ENCODE measurements at places on chromosomes 2 and 18.

GRCh38 chr2:42510608-42511243 is 16.9 kb upstream of the KCNG3 start:
- DNase-seq: no peak

- DNase-seq: no peak
Measured at GRCh38 chr18:76956648-76957047, 134.3 kb downstream of the ZNF236 start.

DNA sequence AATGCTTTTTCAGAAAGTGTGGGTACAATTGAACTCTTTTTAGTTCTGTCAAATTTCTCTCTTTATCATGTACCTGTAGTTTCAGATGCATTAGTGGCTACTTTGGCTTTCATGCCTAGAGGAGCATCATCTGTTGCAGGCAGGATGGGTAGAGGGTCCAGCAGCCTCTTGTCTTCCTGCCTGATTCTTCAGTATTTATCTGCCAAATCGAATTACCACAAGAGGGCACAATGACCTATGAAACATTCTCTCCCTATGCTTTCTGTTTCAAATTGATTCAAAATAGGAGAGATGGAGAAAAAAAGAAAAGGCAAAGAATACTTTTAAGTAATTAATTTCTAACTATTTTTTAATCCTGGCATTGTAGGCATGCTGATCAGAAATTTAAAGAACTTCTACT is 477.2 kb downstream of the TRIB2 start:
- DNase-seq: no peak

DNA sequence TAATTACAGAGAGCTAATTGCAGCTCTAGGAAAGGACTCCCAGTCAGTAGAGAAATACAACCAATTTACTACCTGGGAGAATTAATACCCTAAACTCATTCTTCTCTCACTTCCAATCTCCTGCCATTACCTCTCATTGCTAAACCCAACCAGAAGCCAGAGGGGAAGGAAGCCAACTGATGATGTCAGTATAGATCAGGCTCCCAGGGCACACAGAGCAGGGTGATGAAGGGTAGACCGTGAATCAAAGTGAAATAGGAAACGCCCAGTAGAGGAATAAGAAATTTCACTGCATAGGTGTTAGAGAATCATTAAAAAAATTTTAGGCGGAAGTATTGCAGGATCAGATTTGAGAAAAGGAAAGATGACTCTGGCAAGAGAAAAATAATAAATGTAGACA is 456.8 kb upstream of the NXPH2 start:
- no peak for DNase-seq

- no peak for DNase-seq
Measured at GRCh38 chr2:239049421-239050251, 201.8 kb downstream of the TWIST2 start.

DNA sequence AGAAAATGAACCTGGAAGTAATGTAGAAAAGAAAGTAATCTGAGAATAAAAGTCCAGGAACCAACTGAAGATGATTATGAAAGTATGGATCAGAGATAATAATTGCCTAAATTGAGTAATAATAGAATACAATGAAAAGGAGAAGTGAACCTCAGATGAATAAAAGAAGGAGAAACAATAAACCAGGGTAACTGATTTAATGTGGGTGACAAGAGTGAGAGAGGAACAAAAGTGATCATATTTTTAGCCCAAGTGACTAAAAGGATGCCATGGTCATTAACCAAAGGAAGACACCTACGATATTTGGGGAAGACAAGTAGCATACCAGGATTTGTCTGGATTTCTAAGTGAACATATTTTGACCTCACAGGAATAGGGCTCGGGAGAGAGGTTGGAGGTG is 600.6 kb downstream of the RNF144A start:
- no peak for DNase-seq

DNA sequence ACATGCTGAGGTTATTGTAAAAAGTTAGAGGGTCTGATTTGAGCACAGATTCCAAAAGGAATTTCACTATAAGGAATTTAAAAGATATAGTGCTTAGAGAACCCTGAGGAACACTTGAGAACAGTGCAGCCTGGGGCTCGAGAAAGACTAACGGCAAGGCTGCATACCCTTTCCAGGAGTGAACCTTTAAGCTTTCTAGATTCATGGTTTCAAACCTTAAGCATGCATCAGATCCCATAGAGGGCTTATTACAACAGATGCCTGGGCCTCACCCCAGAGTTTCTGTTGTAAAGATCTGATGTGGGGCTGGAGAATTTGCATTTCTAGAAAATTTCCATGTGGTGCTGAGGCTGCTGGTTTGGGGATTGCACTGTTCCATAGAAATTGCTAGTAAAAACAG is 90.5 kb upstream of the IL1R2 start:
- no peak for DNase-seq

GRCh38 chr2:70717431-70718038 is 50.5 kb downstream of the ADD2 start:
- no peak for DNase-seq

GRCh38 chr2:40752796-40753195 is 300.9 kb upstream of the SLC8A1 start:
- no peak for DNase-seq

- DNase-seq: no peak
Measured at GRCh38 chr18:71995904-71996465, 548.2 kb downstream of the CBLN2 start.

DNA sequence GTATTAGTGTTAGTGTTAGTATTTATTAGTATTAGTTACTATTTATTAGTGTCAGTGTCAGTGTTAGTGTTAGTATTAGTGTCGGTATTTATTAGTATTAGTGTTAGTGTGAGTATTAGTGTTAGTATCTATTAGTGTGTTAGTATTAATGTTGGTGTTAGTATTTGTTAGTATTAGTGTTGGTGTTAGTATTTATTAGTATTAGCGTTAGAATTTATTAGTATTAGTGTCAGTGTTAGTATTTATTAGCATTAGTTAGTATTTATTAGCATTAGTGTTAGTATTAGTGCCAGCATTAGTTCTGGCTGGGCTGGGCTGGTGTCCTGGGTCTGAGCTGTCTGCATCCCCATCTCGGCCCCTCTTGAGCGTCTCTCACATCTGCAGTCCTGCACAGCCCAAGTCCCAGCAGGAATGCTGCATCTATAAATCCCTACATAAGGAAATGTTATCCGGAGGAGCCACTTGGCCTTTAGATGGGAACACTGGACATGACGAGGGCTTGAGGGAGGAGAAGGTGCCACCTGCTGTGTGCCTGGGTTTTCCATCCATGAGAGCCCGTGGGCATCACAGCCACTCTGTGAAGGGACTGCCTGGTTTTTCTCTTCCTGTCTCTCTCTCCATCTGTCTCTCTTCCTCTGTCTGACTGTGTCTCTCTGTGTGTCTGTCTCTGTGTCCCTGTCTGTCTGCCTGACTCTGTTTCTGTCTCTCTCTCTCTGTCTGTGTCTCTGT is 33.6 kb downstream of the TWIST2 start:
- no peak for DNase-seq

DNA sequence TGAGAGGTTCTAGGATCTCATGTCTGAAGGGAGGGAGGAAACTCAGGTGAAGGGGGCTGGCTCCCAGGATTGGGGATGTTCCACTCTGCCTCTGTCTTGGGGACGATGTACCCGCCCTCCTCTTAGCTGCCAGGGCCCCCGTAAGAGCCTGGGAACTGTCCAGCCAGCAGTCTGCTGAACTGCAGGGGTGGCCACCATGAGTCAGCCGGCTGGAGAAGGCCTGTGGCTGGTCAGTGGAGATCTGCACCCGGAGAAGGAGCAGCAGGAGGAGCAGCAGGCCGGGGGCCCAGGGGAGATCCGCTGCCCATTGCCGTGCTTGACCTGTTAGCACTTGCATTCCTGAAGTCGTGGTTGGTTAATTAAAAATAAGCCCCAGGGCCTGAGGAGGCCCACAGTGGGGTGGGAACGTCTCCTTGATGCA is 180.3 kb downstream of the TFCP2L1 start:
- no peak for DNase-seq

- no peak for DNase-seq
Measured at GRCh38 chr2:29239209-29239960, 124.2 kb downstream of the CLIP4 start.

- DNase-seq: no peak
Measured at GRCh38 chr2:44772669-44773378, 168.7 kb upstream of the SIX3 start.

DNA sequence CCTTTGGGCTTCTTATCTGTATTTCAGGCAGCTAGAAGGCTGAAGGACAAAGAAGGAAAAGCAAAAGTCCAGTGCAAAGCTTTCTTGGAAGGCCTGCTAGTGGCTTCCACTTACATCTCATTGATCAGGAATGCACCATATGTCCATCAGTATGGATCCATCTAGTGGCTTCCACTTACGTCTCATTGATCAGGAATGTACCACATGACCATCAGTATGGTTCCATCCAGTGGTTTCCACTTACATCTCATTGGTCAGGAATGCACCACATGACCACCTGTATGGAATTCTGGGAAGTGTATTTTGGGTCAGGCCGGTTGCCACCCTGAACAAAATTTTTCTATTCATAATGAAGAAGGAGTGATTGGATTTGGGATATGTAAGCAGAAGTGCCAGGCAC is 70.6 kb downstream of the LYPD6 start:
- no peak for DNase-seq

- no peak for DNase-seq
Measured at GRCh38 chr18:64037812-64038414, 68.0 kb downstream of the SERPINB8 start.

GRCh38 chr18:45227001-45227742 is 388.1 kb upstream of the SLC14A2 start:
- no peak for DNase-seq

GRCh38 chr2:72949045-72949444 is 31.7 kb downstream of the EMX1 start:
- DNase-seq: no peak

- no peak for DNase-seq
Measured at GRCh38 chr2:198314559-198315153, 510.3 kb downstream of the PLCL1 start.

- no peak for DNase-seq
Measured at GRCh38 chr2:215189393-215189792, 51.0 kb upstream of the ABCA12 start.

DNA sequence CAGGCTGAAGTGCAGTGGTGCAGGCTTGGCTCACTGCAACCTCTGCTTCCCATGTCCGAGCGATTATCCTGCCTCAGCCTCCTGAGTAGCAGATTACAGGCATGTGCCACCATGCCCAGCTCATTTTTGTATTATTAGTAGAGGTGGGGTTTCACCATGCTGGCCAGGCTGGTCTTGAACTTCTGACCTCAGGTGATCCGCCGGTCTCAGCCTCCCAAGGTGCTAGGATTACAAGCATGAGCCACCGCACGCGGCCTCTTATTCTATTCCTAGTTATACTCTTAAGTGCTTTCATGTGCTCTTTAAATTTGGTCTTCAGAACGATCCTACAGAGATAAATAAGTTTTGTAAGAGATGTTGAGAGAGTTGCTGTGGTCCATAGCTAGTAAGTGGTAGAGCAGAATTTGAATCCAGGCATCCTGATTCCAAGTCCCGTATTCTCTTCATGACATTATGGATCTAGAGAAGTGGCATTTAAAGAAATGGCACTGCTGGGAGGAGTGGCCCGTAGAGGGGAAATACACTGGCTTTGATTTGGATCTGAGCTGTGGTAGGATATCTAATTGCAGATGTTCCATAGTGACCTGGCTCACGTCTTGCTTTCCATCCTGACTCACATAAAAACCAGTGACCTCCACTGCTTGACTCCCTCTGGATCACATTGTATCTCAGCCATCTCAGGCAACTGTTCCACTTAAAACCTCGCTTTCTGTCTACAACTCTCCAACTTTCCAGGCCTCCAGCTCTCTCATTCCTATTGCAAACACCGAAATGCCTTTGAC is 22.8 kb upstream of the ME2 start:
- no peak for DNase-seq

DNA sequence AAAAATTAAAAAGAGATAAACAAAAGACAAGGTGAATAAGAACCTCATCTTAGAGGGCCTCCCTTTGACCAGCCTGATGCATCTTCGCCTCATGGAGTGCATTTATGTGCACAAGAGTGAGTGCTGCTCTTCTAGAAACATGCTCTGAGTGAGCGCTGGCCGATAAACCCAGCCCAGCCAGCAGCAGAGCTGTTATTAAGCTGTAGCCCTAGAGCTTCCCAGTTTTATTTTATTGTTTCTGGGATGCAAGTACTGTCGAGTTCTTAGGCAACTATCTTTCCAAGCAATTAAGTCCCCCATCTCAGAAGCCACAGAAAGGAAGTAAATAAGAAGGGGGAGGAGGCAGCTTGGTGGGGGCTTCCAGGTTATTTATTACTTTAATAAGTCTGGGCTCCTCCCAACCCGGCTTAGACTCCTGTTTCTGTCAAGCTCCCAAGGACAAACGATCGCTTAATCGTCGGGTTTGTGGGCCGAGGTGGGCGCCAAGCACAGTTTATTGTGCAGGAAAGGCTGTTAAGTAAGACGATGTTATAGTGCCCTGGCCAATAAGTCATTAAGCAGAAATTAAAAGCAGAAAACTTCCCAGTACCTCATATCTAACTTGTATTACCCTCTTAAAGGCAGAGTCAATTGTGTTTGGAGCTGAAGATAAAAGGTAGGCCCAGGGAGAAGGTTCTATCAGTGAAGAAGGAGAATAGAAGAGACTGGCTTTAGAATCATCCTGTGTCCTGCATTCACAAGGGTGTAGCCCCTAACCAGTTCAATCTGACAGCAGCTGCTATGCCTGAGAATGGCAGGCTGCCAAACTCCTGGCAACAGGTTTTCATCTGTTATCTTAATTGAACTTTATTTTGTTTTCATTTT is 176.3 kb downstream of the PIK3C3 start:
- no peak for DNase-seq

DNA sequence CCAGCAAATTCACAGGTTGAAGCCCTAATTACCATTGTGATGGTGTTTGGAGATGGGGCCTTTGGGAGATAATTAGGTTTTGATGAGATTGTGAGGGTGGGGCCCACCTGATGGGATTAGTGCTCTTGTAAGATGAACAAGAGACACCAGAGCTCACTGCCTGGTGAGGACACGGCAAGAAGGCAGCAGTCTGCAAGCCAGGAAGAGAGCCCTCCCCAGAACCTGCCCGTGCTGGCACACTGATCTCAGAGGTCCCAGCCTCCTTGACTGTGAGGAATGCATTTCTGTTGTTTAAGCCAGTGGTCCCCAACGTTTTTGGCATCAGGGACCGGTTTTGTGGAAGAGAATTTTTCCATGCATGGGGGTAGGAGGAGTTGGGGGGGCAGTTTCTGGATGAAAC is 240.7 kb downstream of the KLHL29 start:
- DNase-seq: no peak
